ENCODE measurements at places on chromosomes 12 and 14.

GRCh38 chr14:95889236-95889979 lies 12.8 kb downstream of the TUNAR start:
- DNase-seq: no peak

GRCh38 chr14:95964901-95965300 lies 74.3 kb upstream of the C14orf132 start:
- DNase-seq: no peak

GRCh38 chr12:89657066-89657465 lies 51.6 kb downstream of the ATP2B1 start:
- no peak for DNase-seq

DNA sequence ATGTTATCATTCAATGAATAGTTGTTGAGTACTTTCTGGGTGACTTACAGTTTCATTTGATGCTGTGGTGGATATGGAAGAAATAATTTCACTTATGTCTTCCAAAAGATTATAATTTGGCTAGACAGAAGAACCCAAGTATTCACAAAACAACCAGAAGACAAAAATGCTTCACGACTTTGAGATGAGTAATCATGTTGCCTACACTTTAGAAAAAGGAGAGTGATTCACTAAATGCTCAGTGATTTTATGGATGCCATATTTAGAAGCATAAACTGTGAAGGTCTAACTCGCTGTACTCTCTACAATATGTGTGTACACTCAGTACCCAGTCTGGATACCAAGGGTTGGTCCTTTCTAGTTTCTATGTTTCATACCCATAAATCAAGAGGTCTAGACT lies 101.3 kb upstream of the E2F7 start:
- no peak for DNase-seq

GRCh38 chr14:20751963-20752562 lies 6.4 kb downstream of the EDDM3A start:
- DNase-seq: no peak

GRCh38 chr12:111454311-111454710 lies 48.6 kb downstream of the SH2B3 start:
- DNase-seq: no peak

DNA sequence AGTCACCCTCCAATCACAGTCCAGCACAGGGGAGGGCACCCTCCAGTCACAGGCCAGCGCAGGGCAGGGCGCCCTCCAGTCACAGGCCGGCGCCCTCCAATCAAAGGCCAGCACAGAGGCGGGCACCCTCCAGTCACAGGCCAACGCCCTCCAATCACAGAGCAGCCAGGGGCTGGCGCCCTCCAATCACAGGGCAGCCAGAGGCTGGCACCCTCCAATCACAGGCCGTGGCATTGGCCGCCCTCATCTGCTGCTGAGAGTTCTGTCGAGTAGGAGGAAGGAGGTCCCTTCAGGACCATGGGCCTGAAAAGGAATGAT lies 26.6 kb downstream of the DDX51 start:
- DNase-seq: no peak

- DNase-seq: no peak
These were observed 44.4 kb downstream of the ANO6 start for GRCh38 chr12:45260104-45260815.

DNA sequence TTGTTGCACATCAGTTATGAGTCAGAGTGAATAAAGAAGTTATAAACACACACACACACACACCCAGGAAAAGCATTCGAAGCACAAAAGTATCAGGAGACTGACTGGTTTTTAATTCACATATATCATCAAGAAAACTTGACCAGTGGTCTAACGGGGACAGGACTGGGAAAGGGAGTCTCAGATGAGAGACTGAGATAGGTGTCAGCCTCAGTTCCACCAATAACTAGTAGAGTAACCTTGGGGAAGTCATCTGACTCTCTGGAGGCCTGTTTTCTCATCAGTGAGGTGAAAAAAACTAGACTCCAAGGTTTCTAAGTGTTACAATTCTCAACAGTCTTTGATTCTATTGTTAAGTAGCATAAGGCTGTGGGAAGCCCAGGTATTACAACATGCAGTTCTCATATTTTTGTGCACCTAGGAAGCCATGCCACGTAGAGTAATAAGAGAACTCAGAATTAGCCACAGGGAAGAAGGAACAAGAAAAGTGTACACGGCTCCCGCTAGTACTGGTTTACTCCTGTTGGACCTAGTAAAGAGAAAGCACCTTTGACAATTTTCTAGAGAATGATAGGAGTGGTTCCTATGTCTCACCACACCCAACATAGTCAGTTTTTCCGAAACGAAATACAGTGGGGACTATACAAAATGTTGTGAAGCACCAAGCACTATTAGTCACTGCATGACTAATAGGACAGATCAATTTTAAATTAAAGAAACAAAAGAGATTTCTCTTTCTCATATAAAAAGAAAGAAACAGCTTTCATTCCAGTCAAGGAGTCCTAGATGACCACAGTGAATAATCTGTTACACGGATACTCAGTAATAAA lies 5.0 kb downstream of the PPTC7 start:
- DNase-seq: no peak

DNA sequence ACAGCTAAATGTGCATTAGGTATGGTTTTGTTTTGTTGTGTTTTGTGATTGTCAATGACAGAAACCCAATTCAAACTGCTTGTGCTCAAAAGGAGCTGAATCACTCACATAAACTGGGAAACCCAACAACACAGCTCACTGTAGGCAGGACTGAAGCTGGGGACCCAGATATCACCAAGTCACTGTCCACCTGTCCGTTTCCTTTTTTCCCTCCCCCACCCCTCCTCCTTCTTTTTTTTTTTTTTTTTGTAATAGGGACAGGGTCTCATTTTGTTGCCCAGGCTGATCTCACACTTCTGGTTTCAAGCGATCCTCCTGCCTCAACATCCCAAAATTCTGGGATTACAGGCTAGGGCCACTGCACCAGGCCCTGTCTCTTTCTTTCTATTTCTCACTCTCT lies 6.9 kb upstream of the SLC11A2 start:
- DNase-seq: no peak

- DNase-seq: peak; percentile 75
These were observed 44.8 kb downstream of the FOXN4 start for GRCh38 chr12:109264095-109264942.

GRCh38 chr14:61452452-61452851 lies 131.1 kb downstream of the PRKCH start:
- no peak for DNase-seq

- DNase-seq: no peak
These were observed 46.9 kb upstream of the FAM181A start for GRCh38 chr14:93880021-93880820.

DNA sequence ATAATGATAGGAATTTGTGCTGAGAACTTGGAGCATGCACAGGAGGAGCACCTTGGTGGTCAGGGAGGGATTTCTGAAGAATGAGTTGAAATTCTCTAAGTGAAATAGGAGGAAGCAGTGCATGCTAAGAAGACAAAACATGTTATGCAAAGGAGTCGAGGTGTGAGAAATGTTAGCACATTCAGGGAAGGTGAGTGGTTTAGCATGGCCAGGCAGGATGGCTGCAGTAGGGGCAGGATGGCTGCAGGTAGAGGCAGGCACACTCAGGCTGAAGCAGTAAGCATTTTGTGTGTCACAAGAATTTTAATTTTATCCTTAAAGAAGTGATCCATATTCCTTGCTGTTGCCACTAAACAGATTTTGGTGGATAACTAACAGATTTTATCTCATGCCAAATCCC lies 46.3 kb downstream of the CATSPERB start:
- DNase-seq: no peak

- DNase-seq: no peak
These were observed 5.1 kb downstream of the ADCY4 start for GRCh38 chr14:24329736-24330135.

DNA sequence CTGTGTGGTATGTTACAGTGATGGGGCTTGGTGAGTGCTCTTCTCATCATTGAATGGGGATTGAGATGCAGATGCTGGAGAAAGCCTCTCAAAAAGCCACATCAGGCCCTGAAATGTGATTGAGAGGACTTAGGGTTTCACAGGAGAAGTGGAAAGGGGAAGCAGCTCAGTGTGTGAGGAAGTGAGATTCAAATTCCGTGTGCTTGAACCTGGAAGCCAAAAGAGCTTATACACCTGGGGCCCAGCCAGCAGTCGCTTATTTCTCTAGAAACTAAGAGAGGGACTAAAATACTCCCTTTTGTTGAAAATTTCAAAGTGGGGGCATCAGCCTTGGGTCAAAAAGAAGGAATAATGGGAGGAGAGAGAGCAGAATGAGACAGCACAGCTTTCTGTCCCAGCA lies 39.1 kb upstream of the GZMB start:
- DNase-seq: no peak

DNA sequence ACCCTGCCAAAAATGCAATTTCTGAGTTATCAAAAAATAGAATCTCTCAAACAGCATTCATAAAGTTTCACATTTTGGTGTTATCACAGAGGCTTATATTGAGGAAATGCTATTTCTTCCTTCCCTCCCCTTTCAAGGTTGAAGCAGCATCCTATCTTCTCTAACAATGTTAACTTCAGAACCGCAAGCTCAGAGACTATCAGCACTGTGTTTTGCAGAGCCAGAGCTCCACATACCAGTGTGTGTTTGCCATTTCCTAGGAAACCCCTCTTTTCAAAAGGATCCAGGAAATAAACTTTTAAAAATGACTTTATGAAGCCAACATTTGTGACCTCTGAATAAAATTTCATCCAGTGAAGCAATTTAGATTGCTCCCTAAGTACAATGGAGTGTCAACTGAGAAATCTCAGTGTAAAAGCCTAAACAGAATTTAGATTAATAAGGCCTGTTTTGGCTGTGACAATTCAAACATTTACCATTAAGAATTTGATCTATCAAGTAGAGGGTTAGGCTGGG lies 332.6 kb downstream of the NOVA1 start:
- no peak for DNase-seq

DNA sequence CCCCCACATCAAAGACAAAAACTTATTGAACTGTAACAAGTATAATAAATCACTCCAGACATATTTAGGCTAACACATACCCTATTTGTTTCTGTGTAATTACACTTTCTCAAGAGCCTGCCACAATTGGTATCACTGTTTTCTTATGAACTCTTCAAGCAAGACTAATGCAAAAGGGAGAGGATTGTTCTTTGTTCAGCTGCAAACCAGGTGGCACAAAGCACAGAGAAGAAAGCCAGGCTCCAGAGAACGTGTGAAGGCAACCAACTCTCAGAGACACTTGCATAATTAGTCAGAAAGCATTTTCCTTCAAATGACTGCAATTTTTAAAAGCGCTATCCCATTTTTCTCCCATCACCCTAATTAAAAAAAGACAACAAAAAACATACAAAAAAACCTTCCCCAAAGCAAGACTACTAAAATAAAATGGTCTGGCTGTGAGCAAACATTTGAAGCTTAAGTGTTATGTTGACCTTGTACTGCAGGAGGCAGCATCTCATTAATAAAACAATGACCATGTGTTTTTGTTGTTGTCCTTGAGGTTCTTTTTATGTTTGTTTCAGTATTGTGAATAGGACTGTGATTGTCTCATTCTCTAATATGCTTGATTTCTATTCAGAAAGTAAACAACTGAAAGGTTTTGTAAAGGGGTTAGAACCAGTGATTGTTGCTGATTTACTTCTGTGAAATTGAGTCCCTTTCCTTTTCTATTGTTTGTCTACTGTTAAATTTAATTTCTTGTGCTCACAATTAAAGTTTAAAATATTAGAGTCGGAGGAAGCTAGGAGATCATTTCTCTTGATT lies 452.7 kb upstream of the PDE3A start:
- peak; percentile 40 for DNase-seq

GRCh38 chr12:112782250-112782649 lies 9.3 kb upstream of the RPH3A start:
- no peak for DNase-seq

DNA sequence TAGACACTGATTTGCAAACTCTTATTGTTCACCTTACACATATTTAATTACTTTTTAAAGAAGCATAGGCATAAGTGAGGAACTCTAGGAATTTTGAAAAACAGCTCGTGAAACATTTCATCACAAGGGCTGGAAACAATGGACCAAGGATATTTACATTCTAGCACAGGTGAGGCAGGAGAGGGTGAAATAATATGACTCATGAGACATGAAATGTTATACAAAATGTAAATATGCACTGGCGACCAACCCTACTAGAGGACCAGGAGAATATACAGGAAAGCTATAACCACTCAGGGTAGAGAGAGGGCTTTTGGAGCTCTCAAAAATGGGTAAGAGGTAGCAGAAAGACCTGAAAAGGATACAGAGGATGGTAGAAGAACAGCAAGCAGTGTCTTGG lies 115.3 kb downstream of the PTGER2 start:
- no peak for DNase-seq

- no peak for DNase-seq
These were observed 18.0 kb downstream of the GALNT9 start for GRCh38 chr12:132311201-132311915.

Data from neuronal stem cell (in vitro differentiated cells).